ENCODE measurements at places on chromosomes 12 and 14.

GRCh38 chr12:101671157-101671791 is 26.2 kb upstream of the CHPT1 start:
- peak; percentile 28 for DNase-seq

- no peak for DNase-seq
These were observed 74.4 kb downstream of the PAPLN start for GRCh38 chr14:73311708-73312030.

- DNase-seq, result no peak
These were observed 19.3 kb downstream of the ASCL1 start for GRCh38 chr12:102976609-102977280.

- DNase-seq, result no peak
These were observed 187.9 kb downstream of the ETV6 start for GRCh38 chr12:11837216-11837934.

DNA sequence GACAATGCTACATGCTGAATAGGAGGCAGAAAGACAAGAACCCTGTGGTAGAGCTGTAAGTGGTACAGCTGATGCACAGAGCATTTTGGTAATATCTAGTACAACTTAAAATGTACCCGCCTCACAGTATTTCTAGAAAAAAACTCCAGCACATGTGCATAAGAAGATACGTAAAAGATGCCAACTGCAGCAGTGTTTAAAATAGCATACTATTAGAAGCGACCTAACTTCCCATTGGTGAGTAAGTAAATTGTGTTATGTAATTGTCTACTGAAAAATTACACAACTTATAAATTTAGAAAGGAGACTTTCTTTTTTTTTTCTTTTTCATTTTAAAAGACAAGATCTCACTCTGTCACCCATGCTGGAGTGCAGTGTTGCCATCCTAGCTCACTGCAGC is 114.3 kb upstream of the CAND1 start:
- no peak for DNase-seq

- no peak for DNase-seq
These were observed 28.8 kb downstream of the YEATS4 start for GRCh38 chr12:69388371-69388770.

GRCh38 chr12:26011099-26011498 is 52.6 kb downstream of the RASSF8 start:
- no peak for DNase-seq

DNA sequence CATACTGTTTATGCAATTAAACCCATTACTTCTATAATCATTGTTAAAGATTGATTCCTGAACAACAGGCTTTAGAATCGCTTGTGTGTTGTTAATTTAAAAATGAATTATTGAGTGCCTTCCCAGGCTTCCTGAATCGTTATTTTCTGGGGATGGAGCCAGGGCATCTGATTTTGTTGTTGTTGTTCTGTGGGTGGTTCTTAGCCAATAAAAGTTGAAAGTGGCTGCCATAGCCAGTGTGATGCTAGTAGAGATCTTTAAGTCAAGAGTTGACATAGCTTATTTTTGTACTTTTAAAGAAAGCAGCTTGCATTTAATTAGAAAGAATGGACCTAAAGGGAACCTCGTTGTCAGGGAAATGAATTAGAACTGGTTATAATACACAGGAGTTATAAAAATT is 6.4 kb downstream of the GOLGA5 start:
- no peak for DNase-seq

GRCh38 chr14:21054123-21054767 is 3.4 kb upstream of the RNASE8 start:
- DNase-seq, result no peak

DNA sequence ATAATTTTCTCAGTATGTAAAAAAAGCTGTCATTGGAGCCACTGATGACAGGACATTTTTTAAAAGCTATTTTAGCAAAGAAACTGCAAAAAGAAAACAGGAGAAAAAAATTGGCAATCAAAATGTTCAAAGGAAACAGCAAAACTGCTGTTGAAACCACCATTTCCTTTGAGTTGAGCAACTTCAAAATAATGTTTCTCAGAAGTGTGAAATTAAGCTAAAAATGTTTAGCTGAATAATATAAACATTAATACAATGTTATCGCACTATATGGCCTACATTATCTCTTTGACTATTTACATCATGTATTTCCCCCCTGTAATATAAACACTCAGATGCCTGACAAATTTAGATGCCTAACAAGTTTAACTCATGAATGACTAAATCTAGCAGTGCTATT is 23.4 kb upstream of the GLIPR1 start:
- DNase-seq, result no peak

GRCh38 chr12:42261708-42262107 is 23.7 kb upstream of the YAF2 start:
- DNase-seq, result no peak

DNA sequence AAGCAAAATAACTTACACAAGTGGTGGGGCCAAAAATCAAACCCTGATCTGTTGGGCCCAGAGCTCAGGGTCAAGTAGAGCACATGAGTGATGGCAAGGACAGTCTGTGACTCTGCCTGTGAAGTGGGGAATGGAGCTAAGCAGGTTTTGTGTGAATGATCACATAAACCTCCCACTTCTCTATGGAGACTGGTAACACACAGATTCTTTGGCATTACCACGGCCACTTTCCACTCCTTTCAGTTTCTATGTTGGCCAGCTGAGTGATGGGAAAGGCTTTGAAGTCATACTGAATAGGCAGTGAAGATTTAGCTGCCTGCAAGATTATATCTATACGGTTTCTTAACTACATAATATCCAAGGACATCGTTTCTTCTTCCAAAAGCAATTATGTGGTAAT is 97.9 kb downstream of the ARMH4 start:
- DNase-seq, result no peak

DNA sequence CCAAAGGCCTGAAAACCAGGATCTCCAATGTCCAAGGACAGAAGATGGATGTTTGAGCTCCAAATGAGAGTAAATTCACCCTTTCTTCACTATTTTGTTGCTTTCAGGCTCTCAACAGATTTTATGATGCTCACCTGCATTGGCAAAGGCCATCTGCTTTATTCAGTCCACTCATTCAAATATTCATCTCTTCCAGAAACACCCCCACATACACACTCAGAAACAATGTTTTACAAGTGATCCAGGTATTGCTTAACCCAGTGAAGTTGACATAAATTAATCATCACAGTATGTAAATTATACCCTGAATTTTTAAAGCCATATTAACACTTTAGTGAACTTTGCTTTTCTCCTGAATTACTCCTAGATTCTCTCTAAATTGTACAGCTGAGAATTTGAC is 63.3 kb downstream of the DUSP6 start:
- DNase-seq, result no peak

- DNase-seq, result no peak
These were observed at the start of gene SERPINA5 for GRCh38 chr14:94581127-94581999. Gene SERPINA5, plus strand, starts transcription at chr14:94581426. Its CDS starts 5,937 bp downstream, at chr14:94587363.

- DNase-seq, result no peak
These were observed 28.4 kb upstream of the MON2 start for GRCh38 chr12:62438098-62438692.
